ENCODE measurements at places on chromosomes 6 and 20.
A peak's percentile ranks its signal among the peaks of the same experiment; 100 is the strongest.

DNA sequence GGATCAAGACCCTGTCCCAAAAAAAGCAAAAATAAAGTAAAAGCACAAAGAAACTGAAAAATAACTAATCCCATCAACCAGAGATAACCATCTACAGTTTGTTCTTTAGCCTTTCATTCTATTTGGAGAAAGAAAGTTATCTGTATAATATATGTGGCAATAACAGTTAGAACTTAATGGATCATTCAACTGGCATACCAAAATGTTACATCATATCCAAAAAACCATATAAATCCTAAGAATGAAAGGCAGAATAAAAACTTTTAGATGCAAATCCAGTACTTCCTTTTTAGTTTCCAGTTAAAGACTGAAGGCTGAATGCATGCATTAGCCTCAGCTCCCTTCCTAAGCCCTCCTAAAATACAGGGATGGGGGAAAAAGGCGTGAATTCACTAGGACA lies 25.2 kb downstream of the ILRUN start:
- DNase-seq, result no peak

DNA sequence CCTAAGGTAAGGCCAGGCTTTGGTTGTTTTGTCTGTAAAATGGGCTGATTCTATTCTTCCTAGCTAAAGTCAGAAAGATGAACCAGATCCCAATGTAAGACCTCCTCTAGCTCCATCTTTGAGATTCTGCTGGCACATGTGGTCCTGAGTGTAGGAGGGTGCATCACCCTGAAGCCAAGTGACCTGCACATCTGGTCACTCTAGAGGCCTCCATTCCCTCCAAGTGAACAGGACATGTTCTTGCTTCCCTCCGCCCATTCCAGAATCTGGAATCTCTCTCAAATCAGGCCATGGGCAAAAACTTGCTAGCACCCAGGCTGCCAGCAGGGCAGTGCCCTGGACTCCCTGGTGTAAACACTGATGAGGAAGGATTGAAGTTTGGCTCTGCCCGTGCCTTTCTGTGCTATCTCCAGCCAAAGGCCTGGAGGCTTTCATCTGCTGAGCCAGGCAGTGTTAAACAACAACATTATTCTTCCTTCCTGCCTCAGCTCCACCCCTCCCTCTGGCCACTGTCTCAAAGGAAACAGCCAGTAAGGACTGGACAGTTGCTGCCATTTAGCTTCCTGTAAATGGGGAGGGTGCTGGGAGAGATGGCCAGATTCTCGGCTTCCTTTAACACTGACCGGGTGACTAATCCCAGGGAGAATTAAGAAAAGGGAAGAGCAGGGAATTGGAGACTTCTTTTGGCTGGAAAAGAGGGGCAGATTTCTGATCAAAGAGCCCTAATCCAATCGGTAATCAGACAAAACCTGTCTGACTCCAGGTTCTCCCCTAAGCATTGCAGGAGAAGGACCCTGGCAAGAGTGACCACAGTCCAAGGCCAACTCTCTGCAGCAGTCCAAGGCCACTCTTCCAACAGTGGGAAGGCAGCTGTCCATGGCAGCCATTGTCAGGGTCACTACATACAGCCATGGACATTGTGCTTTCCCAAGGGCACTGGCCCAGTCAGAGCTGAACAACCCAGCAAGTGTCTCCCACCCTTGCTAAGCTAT lies 19.5 kb upstream of the ADGRF1 start:
- DNase-seq, result no peak

- DNase-seq, result peak; percentile 39
Observed at GRCh38 chr20:32031007-32031958, 20.8 kb upstream of the HCK start.

DNA sequence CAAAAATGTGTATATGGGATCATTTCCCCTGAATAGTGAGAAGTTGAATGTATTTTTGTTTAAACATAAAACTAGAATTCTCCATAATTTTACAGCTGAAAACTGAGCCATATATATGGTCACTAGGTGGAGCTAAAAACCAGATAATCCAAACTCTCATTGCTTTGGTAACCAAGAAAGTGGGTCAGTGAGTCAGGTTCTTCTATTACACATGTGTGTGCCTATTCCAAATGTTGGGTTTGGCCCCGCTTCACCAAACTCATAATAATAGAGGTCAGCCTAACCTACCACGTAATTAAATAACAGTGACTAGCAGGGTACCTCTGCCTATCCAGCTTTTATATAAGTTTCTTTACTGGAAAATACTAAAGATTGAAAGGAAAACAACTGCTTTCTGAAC lies 19.3 kb upstream of the RNGTT start:
- DNase-seq, result peak; percentile 15

DNA sequence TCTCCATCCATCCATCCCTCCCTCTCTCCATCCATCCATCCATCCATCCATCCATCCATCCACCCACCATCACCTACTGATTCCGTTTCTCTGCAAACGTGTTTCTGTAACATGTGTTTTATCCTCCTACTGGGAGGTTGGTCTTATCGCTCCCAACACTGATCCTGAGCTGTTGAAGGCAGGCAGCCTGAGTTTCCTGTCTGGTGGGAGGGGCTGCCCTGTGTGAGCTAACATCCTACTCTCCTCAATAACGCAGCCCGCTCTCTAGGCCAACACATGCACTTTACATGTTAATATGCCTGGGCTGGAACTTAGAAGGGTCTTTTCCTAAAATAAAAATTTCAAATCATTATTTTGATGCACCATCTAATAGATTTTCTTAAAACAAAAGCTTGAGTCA lies 126.5 kb downstream of the WDR27 start:
- DNase-seq, result no peak

DNA sequence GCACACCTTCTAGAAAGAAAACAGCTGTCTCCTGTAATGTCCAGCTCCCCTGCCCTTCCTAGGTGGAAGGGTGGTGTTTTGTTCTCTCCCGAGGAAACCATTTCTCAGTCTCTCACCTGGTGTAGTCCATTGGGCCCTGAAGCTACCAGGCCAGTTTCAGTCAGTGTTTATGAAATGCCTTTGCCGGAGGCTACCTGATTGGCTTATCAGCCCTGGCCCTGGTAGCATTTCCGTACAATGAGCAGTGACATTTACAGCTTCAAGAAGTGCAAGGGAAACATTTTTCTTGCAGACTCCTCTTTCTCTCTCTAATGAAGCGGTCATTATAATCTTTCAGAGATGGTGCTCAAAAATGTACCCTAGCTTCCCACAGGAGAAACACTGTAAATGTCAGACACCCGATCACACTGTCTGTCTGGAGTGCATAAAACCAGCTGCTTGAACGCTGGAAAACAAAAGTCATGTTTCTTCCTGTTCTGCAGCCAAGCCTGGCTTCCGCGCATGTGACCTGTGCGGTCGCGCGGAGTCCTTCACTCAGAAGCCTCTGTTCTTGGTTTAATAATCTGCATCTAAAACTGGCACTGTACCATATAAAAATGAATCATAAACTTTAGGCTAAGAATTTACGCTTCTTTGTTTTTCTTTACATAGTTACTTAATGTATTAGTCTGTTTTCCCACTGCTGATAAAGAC lies 28.4 kb upstream of the SAYSD1 start:
- no peak for DNase-seq

DNA sequence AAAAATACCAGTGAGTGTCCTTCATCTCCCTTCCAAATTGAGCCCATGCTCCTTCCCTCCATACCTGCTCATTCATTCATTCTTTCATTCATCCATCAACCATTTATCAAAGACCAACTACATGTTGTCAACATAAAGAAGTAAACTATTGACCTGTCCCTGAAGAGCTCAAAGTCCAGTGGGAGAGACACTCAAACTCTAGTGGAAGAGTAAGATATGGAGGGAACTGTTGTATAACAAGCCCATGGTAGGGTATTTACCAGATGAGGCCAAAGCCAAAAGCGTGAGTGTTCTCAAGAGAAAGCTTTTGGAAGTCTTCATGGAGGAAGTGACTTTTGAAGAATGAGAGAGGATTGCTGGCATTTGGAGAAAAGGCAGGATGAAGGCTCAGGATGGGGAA lies 163.4 kb upstream of the SPACA1 start:
- no peak for DNase-seq

All from stimulated activated CD4-positive, alpha-beta T cell treated with anti-CD3 and anti-CD28 coated beads, Interleukin-1b, Interleukin-23, amount 100 ng/mL, for 4 hours (primary cell).